Activated naive CD4-positive, alpha-beta T cell treated with anti-CD3 and anti-CD28 coated beads for 36 hours (primary cell): ENCODE measurements at places on chromosomes 16 and 17.
A peak's percentile ranks its signal among the peaks of the same experiment; 100 is the strongest.

- DNase-seq: peak; percentile 28
Measured at GRCh38 chr17:33964344-33964979, 290.6 kb upstream of the CCL2 start.

DNA sequence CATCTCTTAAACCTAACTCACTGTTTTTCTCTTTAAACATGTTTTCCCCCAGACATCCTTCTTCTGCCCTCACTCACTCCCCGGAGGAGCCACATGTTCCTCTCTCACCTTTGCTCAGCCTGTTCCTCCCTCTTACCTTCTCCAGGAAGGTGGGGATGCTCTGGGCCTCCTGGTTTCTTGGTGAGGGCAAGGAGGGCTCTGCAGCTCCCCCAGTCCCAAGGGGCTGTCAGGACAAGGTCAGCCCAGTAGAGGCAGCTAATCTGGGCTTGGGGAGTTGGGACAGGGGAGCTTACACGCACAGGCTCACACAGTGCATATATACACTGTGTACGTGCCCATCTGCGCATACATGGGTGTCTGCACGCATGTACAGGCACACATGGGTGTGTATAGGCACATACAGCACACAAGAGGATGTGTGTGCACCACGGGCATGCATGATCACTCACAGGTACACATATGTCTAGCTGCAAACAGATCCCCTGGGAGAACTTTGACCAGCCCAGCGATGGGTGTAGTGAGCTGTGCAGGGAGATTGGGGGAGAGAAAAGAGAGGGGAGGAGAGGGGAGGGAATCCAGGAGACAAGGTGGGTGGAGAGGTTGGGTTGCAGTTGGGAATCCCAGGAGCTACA is 28.6 kb upstream of the SPNS3 start:
- no peak for DNase-seq

DNA sequence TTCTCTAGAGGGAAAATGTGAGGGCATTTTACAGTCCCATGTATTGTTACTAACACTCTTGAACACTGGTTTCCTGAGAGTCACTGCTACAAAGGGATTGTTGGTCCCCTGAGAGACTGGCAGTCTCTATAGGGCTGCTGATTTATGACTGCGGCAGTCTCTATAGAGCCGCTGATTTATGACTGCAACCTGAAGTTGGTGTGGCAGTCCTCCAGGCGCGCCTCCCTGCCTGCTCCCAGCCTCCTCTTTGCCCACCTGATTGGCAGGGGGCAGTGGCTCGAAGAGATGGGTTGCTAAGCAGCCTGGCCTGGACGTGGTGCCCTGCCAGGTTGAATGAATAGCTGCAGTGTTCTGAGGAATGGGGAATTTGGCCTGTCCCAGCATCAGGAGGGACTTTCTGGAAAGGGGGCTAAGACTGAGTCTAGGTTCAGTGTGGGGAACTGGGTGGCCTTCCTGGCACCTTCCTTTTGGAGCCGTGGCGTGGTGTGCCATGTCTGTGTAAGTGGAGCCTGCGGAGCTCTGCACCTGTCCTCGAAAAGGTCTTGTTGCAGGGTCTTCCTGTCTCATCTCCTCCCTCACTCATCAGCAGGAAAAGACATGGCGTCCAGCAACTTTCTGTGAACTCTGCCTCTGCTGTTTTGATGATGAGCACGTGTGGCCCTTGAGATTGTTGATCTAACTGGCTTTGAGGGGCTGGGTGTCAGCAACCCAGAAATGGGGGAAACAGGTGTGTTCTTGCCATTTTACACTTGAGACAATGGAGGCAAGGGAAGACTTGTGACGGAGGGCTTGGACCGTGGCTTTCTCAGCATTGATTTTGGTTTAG is 24.9 kb downstream of the SAP30BP start:
- DNase-seq: no peak

DNA sequence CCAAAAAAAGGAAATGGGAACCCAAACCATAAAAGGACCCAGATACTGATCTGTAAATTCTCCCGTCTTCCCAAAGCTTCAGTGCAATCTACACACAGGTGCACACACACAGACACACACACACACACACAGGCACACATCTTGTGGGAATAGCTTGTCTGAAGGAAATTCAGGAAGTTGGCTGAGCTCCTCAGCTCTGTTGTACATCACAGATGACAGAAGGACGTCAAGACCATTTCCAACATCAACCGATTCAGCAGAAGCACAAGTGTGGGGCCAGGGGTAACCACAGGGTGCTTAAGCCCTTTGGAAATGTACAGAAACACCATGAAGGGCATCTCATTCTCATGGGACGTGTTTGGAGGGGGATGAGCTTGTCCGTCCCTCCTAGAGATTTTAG is 498.1 kb upstream of the PSMD7 start:
- DNase-seq: no peak

- DNase-seq: no peak
Measured at GRCh38 chr17:73962308-73962707, 241.2 kb upstream of the RPL38 start.

DNA sequence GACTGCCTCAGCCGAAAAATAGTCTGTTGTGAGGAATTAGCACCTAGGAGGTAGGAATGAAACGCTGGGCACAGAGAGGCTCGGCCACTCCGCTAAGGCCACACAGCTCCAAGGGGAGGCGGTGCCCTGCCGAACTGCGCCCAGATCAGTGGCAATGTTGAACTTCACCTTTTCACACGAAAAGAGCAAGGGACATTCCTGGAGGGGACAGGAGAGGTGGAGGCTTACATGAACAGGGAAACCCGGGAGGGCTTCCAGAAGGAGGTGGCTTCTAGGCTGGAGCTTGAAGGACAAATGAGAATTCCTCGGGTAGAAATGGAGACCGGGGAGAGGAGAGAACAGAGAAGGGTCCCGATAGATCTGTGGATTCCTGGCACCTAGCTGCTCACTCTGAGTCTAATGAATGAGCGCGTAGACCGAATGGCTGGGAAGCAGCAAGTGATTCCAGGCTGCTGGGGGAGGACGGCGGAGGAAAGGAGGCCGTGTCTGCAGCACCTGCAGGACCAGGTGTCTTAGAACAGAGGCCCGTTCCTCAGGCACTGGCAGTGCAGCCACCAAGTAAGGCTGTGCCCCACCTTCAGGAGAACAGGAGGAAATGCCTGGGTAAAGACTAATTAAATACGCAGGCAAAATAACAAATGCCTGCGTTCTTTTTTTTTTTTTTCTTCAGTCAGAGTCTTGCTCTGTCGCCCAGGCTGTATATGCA is 722 bp upstream of the SLC38A10 start:
- DNase-seq: peak; percentile 67
